ENCODE measurements at places on chromosomes 2 and 18.
A peak's percentile ranks its signal among the peaks of the same experiment; 100 is the strongest.

GRCh38 chr2:55598056-55598795, 19.2 kb downstream of the PPP4R3B start:
- DNase-seq: no peak

DNA sequence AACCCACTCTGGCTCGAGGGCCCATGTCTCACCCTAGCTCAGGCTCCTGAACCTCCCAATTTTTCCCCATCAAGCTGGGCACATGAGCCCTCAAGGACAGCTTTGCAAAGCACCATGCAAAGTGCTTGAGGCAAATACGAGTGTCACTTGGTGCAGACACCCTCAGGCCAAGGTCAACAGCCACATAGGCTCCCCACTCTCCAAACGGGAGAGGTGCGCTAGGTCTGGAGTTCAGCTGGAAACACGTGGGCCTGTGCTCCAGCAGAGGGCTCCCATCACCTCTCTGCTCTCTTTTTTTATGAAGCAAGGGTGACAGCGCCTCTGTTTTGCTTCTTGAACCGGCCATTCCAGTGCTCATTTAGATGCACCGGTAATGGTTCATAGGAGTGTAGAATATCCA, 11.9 kb upstream of the ARHGAP25 start:
- DNase-seq: no peak

DNA sequence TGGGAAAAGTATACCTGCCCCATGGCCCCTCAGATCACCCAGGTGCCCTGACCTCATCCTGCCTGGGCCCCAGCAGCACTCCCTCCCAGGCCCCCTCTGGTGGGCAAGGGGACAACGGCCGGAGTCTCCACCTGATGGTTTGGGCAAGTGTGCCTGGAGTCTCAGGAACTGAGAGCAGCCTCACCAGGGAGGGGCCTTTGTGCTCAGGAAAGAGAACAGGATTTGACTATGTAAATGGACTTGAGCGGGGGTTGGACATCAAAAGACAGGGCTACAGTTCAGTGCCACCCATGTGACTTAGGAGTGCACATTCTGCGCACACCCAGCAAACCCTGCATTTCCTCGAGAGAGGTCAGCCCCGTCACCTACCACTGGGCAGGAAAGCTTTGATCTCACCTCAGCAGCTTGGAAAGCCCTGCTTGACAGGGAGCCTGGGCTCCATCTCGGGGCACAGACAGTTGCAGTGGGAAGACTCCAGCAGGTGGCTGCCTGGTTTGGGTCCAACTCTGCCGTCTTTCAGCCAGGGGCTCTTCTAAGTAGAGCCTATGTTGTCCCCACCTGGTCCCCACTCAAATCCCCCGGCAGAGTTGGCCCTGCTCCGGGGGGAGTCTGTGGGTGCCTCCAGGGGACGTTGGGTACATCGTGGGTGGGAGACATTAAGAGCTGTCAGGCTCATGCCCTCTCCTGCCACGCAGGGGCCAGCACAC, 3.3 kb downstream of the INPP5D start:
- DNase-seq: peak; percentile 78

- DNase-seq: no peak
Observed at GRCh38 chr18:42480441-42480840, 525.4 kb downstream of the PIK3C3 start.

GRCh38 chr18:9742524-9743131, 34.5 kb downstream of the RAB31 start:
- DNase-seq: peak; percentile 38

DNA sequence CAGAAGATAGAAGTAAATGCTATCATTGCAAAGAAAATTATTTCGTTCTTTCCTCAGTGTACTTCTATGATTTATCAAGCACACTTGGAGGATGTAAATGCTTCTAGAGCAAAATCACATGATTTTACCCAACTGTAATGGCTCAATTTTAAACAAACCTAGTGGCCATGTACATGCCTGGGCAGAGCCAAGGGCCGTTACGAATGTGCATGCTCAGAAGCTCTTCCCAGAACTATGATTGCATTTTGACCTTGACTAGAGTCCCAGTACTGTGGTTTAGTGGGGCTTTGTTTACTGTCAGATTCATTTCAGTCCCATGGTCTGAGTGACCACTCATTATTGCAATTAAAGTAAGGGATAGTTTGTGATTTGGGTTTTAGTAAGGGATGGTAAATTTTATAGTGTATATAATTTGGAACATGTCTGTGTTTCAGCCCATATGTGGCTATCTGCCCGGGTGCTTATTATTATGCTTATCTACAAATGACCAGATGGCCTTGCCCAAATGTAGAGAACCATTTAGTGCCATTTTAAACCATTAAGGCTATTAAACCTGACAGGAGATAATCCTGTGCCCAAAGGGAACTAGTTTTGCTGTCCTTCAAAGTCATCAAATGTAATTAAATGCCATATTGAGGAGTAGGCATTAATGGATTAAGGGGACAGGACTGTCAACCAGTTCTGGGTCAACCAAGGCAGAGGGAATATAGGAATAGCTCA, 239.1 kb downstream of the ICOS start:
- no peak for DNase-seq

- DNase-seq: no peak
Observed at GRCh38 chr2:99643787-99644418, 154.1 kb upstream of the REV1 start.

- DNase-seq: no peak
Observed at GRCh38 chr2:71454221-71455010, 1.1 kb downstream of the DYSF start.

- DNase-seq: peak; percentile 91
Observed at GRCh38 chr2:111662039-111662770, 221.8 kb downstream of the ANAPC1 start.

- peak; percentile 59 for DNase-seq
Observed at GRCh38 chr18:9918016-9918680, 4.3 kb downstream of the VAPA start.

DNA sequence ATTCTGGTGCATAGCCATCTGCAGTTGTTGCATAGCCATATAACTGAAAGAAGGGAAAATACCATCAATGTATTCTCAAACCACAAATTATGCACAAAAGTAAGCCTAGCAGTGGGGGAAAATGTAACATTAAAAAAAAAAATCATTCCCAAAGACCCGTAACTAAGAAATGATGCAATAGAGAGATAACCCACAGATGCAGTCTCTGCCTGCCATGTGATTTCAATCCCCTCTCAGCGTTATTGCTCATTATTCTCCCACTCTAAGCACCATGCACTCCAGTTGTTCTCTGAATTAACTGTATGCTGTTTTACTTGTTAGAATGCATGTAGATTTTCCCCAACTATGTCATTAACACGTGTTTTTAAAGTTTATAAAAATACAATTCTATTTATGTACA, 14.1 kb downstream of the DSC1 start:
- DNase-seq: no peak

- DNase-seq: peak; percentile 82
Observed at GRCh38 chr18:3688690-3689089, 238.7 kb downstream of the TGIF1 start.

- DNase-seq: peak; percentile 41
Observed at GRCh38 chr2:47190188-47190881, 35.2 kb upstream of the STPG4 start.

GRCh38 chr18:68399721-68400120, 315.2 kb downstream of the TMX3 start:
- DNase-seq: no peak

DNA sequence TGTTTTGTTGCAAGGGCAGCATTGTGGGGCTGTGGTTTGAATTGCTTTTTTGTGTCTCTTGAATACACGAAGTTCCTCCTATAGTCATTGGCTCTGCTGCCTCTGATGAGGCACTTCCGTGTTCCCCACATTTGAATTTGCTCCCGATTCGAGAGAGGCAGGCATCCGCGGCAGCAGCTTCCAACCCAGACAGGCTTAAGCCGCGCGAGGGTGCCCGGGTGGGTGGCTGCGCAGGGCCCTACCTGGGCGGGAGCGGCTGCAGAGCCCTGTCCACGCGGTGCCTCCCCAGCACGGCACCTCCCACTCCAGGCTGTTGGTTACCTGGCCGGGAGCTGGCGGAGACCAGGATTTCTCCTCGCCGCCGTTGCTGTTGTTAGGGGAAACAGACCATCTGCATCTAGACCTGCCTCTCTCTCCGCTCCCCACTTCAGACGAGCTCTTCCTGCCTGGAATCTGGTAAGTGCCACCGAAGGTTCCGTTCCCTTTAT, 151.3 kb downstream of the NEDD4L start:
- DNase-seq: no peak

DNA sequence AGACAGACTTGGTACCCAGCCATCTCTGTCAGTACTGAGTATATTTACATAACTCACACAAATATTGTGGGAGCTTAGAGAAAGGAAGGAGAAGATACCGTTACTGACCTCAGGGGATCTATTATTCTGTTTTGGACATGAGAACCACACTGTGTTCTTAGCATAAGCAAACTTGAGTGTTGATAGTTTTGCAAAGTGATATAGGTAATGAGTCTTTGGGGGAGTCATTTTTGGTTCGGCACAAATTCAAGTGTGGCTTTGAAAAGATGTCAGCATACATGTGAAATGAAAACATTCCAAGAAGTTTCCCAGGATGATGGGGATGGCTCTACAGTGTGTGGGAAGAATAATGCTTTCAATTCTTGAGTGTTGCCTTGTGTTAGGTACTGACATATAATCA, 24.1 kb downstream of the SMARCAL1 start:
- peak; percentile 81 for DNase-seq
